ENCODE measurements at places on chromosomes 11 and 22.

- DNase-seq: peak; percentile 10
Measured at GRCh38 chr11:19628018-19628417, 84.6 kb upstream of the NAV2 start.

DNA sequence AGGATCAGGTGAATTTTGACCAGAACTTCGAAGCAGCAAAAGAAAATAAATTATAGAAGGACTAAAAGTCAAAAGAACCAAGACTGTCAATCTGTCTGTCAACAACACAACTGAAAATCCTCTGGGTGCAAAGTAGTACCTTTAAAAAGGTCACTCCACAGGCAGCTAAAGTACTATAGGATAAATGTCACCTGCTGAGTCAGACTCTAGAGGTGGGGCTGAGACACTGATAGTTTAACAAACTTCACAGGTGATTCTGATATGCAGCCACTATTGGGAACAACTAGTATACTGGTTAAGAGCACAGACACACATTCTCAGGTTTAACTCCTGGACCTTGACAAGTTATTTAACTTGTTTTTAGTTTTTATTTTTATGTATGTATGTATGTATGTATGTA, 107.3 kb downstream of the FCHSD2 start:
- no peak for DNase-seq

GRCh38 chr11:16155448-16155847, 200.9 kb downstream of the SOX6 start:
- no peak for DNase-seq

- no peak for DNase-seq
Measured at GRCh38 chr22:24187731-24188644, 6.7 kb downstream of the SUSD2 start.
